ENCODE measurements at places on chromosomes 7 and 10. TPM values are rescaled to one million over a fixed set of nuclear protein-coding genes. Genes with fewer than 3 reads are reported as not detected.

FXYD4 gene
- total RNA-seq, result not detected

CYP26C1 gene
- 0.20 TPM for total RNA-seq

CDC14C gene
- not detected for total RNA-seq

- DNase-seq, result no peak
These were observed 61.7 kb downstream of the C10orf105 start for GRCh38 chr10:71657604-71658466.

DNA sequence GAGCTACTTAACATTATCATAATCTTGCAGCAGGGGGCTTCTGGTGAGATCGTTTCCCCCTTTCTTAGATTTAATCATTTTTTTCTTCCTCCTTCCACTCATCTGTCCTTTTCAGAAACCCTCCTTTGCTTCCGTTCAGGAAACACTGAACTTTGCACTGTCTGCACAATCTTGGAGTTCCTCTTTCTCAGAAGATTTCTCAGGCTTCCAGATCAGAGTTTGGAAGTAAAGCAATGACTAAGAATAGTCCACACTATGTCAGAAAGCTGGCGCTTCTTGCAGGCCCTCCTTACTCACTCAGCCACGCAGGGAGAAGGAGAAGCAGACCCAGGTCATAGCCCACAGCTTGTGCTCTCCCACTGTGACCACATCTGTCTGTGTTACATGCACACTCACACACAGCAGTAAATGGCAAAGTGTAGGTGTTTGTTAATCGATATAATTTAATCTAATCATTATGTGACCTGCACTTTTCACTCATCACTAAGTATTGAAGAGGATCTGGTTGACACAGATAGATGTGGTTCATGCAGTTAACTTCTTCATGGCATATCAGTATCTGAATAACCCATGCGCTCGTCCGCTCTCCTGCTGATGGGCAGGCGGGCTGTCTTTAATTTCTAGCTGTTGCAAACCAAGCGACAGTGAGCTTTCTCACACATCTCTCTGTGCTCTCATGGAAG, 30.2 kb downstream of the ALOX5 start:
- DNase-seq, result no peak

DNA sequence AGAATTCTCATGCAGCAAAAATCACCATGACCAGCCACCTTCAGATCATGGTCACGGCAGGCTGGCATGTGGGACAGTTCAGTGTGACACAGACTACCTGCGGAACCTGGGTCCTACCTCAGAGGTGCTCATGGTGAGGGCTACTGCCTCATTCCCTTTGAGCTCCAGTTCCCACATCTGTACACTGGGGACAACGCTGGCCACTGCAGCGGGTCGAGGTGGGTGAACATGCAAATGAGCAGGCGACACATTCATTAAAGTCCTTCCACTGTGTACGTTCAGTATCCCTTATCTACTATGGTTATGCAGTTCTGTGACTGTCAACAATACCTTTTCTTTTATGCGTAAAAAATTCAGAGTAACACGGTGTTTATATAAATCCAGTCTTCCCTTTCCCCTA, 218.7 kb upstream of the AOAH start:
- no peak for DNase-seq

DNA sequence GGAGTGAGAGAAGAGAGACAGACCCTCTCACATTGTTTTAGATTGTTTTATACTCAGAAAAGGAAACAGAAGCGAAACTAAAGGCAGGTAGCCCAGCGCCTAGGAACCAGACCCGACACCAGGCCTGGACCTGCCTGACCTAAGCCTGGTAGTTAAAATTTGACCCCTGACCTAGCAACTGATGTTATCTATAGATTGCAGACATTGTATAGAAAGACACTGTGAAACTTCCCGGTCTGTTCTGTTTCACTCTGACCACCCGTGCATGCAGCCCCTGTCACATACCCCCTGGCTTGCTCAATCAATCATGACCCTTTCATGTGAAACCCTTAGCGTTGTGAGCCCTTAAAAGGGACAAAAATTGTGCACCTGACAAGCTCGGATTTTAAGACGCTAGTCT, 31.6 kb downstream of the VIPR2 start:
- DNase-seq, result no peak
